ENCODE measurements at places on chromosomes 4 and X. TPM values are rescaled to one million over a fixed set of nuclear protein-coding genes. Genes with fewer than 3 reads are reported as not detected.

- no peak overlapping the region for H3K4me3 ChIP-seq
- no peaks in the 10 kb centered on the region for H3K4me1 ChIP-seq
- no peak overlapping the region for H3K27ac ChIP-seq
- DNase-seq = no peak
- H3K27me3 ChIP-seq = no peaks in the 10 kb centered on the region
Observed at GRCh38 chrX:122591546-122591945, 592.5 kb upstream of the GRIA3 start.

The SPANXB1 gene
- total RNA-seq = not detected

The CD38 gene
- 0.34 TPM for total RNA-seq

The LGI2 gene
- 1.1 TPM for total RNA-seq

The TMPRSS11E gene
- total RNA-seq = 2.0 TPM
